Fibroblast of pulmonary artery (primary cell): ENCODE measurements at places on chromosomes 7 and 10.

DNA sequence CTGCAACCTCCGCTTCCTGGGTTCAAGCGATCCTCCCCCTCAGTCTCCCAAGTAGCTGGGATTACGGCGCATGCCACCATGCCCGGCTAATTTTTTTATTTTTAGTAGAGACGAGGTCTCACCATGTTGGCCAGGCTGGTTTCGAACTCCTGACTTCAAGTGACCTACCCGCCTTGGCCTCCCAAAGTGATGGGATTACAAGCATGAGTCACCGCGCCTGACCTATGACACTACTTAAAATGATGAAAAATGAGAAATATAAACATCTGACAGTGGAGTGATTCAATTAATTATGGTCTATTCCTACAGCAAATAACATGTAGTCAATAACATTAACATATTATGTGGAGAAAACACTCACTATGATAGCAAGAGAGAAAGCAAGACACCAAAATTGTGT lies 2.2 kb downstream of the BRAT1 start:
- DNase-seq, result no peak

GRCh38 chr10:16787361-16787791 lies 29.8 kb downstream of the RSU1 start:
- DNase-seq, result no peak

DNA sequence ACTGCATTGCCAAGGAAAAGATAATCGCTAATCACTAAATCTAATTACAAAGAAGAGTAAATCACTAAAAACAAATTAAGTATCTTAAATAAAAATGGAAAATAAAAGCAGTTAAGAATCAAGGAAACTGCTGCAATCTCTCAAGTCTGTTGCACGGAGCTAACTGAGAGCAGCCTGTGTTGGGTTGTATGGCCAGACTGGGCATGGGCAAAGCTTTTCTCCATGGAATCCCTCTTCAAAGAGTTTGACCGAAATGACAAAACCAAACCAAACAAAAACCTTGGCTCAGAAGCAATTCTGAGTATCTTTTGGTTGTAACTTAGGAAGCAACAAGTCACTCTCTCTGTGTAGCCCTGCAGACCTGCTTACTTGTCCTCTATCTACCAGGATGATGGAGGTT lies 78.8 kb downstream of the CELF2 start:
- no peak for DNase-seq

GRCh38 chr7:140901941-140902302 lies 22.8 kb downstream of the BRAF start:
- DNase-seq, result no peak

- DNase-seq, result peak; percentile 33
Measured at GRCh38 chr10:13120786-13121499, 21.0 kb downstream of the OPTN start.

DNA sequence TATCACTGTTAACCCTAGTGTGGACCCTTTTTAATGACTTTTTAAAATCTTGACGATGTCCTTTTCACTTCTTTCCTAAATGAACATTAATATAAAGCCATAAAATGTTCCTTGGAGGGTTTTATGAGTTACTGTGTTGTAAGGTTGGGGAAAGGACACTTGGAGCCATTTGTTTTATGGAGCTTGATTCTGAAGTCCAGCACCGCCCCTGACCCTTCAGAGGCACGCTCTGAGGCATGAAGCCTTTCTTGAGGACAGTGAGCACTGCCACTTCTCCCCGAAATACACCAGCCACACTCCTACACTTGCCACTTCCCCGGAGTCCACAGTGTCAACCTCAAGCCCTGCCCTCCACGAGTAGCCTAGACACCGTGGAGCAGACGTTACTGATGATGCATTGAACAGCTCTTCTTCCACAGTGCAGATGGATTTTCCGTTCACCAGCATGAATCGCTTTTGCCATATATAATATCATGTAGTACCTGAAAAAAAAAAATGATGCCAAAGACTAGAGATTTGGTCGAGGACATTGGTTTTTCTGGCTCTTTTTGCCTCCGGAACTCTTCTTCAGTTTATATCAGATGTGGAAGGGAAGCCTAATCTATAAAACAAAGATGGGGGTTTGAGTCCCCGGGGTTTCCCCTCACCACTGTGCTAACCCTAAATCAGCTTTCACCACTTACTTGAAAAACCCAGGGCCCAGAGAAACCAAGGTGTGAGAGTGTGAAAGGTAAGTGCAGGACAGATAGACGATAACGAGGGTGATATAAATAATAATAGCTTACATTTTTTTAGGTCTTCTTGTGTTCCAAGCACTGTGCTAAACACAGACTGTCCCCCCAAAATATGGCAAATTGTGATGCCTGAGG lies 652.6 kb upstream of the GALNT17 start:
- no peak for DNase-seq
